ENCODE measurements at places on chromosomes 12 and 14.

DNA sequence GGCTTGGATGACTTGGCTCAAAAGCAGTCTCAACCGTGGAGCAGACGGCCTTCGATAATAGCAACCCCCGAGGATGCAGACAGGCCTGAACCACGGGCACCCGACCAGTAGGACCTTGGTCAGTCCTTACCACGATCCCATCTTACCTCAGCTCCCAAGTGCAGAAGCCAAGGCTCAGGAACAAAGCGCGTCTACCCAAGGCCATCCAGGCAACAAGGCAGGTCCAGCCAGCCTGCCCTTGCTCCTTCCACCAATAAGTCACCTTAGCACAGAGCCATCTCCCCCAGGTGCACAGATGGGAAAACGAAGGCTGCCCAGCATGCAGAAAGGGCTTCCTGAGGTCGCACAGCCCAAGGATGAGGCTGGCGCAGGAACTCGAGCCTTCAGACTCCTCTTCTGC lies 77.3 kb downstream of the BCL11B start:
- no peak for DNase-seq

DNA sequence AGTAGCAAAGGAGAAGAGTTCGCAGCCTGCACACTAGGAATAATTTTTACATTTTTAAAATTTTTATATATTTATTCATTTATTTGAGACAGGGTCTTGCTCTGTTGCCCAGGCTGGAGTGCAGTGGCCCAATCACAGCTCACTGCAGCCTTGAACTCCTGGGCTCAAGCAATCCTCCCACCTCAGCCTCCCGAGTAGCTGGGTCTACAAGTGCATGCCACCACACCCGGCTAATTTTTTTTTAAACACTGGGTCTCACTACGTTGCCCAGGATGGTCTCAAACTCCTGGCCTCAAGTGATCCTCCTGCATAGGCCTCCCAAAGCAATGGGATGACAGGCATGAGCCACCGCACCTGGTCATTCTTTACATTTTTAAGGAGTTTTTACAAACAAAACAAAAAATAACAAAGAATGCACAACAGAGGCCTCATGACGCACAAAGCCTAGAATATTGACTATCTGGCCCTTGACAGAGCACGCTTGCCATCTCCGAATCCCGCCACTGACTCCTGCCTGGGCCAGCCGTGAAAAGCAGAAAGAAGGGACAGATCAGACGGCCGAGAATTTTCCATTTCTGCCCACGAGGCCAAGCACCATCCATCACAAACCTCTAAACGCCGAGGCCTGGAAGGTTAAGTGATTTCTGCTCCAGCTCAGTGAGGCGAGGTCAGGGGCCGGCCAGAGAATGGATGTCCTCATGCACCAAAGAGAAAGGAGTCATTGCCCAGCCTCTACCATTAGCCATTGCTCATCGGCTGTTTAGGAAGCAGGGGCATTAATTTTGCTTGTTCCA lies 120.0 kb downstream of the SCARB1 start:
- no peak for DNase-seq

- no peak for DNase-seq
These were observed 399.4 kb downstream of the TMEM121 start for GRCh38 chr14:105925615-105926372.

DNA sequence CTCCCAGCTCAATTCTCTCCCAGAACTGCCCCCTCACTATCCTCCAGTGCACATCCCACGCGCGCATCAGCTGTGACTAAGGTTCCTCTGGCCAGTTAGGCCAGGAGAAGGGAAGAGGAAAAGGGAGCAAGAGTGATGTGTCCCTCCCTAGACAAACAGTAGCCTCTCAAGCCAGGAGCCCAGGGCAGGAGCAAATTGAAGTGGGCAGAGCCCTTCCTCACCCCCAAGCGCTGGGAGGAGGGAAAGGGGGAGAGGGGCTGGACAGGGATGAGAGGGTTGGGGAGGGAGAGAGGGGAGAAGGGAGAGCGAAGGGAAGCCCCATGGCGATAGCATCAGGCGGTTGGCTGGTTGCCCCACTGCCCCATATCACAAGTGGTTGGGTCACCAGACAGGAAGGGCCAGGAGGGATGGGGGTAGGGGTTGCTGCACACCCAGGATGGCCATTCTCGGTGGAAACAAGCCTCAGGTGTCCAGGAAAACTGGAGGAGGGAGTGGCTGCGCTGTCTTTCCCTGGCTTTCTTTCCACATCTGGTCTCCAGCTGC lies 1.1 kb downstream of the CD63 start:
- DNase-seq = peak; percentile 53

DNA sequence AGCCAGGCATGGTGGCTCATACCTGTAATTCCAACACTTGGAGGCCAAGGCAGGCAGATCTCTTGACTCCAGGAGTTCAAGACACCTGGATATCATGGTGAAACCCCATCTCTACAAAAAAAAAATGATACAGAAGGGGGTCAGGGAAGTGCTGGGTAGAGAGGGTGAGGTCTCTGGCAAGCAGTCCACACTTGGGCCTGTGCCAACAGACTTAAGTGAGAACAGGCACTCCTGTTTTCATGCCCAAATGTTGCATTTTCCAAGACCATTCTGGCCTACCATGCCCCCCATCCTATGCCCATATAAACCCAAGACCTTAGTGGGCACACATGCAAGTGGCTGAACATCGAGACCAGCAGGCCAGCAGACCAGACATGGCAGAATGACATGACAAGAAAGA lies 16.0 kb upstream of the CMAS start:
- no peak for DNase-seq

- DNase-seq = no peak
These were observed 49.1 kb downstream of the B4GALNT3 start for GRCh38 chr12:508795-509194.

DNA sequence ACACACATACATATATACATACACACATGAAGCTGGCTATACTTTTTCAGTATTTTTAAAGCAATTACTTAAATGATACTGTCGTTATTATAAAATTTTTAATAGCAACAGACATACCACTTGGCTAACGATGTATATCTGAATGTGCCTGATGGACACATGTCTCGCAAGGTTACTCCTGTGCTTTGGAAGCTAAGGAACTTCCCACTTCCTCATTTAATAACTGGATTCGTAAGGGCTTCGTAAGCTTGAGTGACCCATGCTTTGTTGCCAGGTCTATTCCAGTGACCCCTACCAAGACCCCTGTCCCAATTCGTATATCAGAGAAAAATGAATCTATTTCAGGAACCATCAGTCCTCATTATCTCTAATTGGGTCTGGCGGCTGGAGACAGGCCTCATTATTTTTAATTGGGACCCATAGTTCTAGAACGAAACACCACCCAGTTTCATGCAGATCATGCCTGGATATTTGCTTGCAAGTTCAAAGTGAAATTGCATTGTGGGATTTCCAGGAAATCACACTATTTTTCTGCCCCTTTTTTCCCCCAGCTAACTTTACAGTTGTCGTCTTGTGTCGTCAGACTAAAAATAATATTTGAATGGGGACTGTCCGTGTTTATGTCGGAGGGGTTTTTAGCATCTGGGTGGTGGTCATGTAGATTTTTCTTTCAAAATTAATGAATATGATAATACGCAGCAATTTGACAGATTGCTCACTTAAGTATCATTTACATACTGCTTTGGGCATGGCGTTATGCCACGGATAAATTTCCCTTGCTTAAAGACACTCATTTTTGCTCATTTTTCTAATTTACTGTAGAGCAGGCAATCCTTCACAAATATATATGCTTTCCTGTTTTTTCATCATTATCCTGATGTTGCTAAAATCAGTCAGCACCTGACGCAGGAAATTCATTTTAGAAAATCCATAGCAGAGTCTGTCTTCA lies 17.1 kb upstream of the MYO1H start:
- DNase-seq = no peak

- DNase-seq = no peak
These were observed 897.9 kb downstream of the BCL11B start for GRCh38 chr14:98374136-98374535.

DNA sequence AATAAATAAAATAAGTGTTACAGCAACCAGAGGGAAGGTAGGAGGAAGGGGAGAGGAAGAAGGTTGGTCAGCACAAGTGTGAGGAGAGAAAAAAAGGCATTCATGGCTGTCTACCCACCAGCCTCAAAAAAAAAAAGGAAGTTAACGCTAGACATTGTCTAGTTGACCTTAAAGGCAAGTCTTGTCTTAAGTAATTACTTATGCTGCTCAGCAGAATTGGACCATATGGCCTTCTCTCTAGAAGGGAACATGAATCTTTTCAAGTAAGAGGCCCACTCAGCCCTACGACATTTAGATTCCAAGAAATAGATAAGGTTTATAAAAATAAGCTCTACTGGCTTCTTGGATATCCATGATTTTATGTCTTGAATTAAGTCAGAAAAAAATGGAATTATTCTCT lies 172.7 kb downstream of the ETNK1 start:
- no peak for DNase-seq

All from AML-193 (cell line).